ENCODE measurements at places on chromosomes 2 and 18.
A peak's percentile ranks its signal among the peaks of the same experiment; 100 is the strongest.

DNA sequence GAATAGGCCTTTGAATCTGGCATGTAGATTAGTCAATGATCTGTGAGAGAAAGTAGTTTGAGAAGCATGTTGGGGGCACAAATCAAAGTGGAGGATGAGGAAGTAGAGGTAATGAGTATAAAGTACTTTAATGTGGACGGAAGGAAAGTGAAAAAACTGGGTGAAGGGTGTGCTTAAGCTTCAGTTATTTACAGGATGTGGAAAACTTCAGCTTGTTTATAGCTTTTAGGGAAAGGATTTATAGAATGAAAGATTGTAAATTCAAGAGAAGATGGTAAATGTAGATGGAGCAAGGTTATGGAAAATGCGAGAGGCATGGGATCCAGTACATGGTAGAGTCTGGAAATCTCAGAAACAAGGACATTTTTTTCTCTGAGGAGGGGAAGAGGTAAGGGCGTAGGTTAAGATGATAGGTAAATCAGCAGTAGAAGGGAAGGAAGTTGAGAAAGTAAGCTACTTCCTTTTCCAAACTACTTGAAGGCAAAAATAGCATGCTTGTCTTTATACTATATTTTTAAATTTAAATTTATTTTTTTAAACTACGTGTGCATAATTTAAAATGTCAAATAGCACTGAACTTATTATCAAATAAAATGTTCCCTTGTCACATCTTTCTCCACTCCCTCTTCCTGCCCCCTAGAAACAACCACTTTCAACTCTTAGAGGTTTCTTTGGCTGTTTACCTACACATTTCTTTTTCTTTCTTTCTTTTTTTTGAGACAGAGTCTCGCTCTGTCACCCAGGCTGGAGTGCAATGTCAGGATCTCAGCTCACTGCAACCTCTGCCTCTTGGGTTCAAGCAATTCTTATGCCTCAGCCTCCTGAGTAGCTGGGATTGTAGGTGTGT, 8.5 kb downstream of the FAM117B start:
- no peak for DNase-seq

- DNase-seq, result no peak
Measured at GRCh38 chr2:27795868-27796277, 24.4 kb downstream of the MRPL33 start.

- peak; percentile 77 for DNase-seq
Measured at GRCh38 chr2:100416935-100417710, at the start of gene CHST10. Gene CHST10, minus strand, starts transcription at chr2:100417668. Its CDS starts 10,993 bp downstream, at chr2:100406675.

- no peak for DNase-seq
Measured at GRCh38 chr2:206993396-206993911, 54.1 kb downstream of the CPO start.

DNA sequence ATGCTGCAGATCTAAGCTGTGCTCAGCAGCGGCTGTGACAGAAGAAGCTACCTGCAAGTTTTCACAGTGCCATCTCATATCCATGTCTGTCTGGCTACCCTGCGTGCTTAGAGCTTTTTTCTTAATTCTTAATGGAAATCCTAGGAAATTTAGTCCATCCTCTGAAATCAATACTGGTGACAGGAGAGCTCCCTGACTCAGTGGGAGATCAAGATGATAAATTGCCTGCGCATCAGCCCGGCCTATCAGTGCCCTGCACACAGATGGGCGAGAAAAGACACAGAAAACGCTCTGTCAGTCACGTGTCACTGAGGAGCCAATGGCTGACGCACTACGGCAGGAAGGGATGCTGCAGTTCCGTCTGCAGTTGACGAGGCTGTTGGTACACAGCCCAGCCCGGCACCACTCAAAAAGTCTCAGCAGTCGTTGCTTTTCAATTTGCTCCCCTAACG, 819.6 kb upstream of the FSHR start:
- peak; percentile 46 for DNase-seq

GRCh38 chr2:73652348-73652747, 10.1 kb upstream of the NAT8 start:
- DNase-seq, result no peak

DNA sequence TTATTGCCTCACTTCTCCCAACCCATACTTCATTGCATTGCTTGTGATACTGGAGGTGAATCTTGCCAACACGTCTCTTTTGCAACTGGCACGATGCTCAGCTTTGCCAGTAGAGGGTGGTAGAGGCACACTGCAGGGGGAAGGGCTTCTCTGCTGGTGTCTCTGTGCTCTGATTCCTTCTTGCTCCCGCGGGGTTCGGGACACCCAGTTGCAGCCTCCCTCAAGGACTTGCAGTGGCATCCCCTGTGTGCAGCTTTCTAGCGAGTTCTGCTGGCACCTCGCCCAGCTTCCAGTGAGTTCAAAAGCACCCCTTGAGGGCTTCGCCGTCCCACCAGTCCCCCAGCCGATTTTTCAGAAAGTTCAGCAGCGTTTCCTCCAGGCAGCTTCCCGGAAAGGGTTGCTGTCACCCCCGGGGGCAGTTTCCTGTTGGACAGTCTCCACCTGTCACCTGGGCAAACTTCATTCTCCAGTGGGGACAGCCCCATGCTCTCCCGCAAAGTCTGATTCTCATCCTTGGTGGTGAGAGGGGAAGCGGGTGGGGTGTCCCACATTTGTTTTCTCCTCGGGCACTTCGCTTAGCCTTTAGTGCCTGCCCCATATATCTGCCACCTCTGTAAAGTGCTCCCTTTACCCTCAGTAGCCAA, 35.4 kb upstream of the EN1 start:
- peak; percentile 62 for DNase-seq

DNA sequence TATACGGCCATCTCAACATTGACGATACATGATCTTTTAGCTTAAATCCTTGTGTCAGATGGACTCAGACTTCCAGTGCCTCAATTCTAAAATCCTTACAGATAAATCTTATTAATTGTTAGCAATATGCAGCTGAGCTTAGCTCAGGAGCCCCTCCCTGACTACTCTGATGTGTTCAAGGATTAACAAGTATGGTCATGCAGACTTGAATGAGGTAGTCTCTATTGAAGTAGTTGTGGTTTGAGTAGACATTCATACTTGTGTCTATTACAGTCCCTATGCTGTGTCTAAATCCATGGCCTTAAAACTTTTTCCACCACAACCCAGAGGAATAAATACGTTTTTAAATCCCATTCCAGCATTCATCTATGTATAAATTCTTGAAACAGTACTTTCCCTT, 119.5 kb downstream of the NUP35 start:
- no peak for DNase-seq

DNA sequence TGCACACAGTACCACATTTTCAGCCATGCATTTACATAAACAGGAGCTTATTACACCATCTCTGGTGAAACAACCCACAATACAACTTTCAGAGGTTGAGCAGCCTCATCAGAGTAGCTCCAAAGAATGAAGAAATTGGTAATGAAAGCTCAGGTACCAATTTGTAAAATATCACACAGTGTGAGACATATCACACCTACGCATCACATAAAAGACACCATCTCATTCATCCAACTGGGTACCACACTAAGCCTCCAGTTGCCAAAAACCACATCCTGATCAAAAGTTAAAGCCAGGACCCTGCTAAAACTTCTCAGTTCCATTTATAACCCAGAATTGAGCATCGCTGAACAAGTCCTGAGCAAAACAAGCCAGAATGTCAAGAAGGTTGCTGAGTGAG, 4.6 kb downstream of the TMEM163 start:
- DNase-seq, result no peak

DNA sequence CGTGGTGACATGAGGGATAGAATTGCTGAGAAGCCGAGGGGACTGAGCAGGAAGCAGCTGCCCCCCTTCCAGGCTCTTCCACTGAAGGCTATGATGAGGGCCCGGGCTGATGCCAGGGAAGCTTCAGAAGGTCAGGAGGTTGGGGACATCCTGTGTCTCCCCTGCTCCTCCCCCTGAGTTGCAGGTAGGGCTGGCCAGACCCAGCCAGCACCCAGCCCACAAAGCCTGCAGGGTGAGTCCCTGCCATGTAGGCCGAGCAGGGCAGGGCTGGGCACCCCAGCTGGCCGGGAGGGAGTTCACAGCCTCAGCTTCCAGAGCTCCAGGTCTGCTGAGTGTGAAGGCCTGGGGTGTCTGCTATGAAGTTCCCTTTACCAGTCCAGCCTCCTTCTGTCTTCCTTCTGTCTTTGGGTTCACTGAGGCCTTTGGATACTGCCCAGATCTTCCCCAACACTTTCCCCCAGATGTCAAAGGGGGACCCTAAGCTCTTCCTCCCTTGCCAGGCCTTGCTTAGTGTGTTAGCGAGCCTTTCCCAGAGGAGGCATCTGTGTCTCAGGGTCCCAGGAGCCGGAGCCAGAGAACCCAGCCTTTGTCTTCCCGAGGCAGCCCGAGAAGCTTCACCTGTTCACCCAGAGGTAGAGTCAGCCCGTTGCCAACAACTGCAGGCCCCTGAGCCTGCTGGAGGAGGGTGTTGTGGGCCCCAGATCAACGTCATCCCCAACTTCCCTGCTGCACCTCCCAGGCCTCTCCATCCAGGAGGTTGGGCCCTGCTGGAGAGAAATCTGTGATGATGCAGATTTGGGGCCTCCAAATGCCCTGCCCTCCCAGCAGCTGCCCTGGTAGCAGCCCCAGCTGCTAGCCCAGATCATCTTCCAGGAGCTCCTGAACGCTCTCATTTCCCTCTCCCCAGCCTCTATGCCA, 3.6 kb upstream of the NCL start:
- no peak for DNase-seq

DNA sequence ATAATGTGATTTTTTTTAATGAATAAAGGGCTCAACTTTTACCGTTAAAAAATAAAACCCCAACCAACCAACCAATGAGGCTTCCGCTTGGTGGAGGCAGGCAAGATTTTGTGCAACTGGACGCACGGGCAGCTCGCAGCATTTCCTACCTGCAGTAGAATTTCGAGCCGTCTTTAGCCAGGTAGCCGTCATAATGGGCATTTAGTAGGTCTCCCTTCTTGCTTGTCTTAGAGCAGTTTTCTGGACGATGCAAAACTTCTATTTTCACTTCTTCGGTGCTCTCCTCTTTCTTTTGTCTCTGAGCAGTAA, 316 bp downstream of the FKBP7 start:
- no peak for DNase-seq

GRCh38 chr2:59888015-59888414, 665.4 kb downstream of the BCL11A start:
- DNase-seq, result peak; percentile 54

DNA sequence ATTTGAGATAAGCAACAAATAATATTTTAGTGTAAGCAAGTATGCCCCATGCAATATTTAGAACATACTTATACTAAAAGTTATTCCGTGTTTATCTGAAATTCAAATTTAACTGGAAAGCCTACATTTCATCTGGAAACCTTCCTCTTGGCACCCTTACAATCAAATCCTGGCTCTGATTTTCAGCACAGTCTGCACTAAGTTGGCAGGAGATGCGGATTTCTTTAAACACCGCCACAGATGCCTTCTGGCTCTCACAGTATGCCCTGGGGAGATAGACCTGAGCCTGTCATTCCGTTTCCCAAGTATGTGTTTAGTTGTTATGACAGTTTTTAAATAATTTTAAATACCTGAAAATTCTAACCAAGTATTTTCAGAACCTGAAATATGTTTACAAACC, 7.3 kb upstream of the MLPH start:
- no peak for DNase-seq

GRCh38 chr18:43883886-43884285, 606.6 kb upstream of the SYT4 start:
- no peak for DNase-seq

DNA sequence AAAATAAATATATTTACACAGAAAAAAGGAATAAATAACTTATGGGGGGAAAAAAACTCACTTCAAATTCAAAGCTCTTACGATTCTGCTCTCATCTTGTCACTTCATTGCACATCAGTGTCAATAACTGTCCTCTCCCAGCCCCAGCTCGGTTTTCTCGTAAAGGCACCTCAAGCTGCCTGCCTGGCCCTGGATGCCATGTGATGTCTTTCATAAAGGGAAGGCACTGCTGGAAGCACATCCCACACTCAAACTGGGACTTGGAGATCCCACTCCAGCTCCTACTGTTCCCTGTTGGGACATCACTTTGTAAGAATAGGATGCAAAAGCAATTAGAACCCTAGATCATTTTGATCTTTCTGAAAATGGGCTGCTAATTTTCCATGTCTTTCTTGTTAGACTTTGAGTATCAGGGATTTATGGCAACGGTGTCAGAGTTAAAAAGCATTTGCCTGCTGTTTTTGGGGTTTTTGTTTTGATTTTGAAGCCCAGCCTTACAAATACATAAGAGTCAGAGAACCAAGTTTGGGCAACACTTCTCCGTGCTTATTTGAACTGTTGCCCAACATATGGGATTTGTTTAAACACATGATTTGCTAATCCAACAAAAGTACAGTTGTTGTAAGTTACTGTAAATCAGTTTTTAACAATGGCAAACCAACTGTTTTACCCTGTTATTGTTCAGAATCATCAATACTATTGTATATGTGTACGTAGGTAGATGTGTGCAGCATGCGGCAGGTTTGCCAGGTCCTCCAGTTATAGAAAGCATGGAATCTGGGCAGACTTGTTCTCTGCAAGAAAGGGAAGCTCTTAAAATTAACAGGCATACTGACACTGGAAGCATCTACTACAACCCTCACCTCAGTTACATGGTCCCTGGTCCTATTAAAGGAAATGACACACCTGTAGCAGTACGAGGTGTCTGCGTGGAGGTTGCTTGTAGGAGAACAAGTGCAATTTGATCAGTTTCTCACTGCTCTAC, 20.6 kb downstream of the SERTAD2 start:
- no peak for DNase-seq

GRCh38 chr2:37916512-37917082, 8.5 kb upstream of the RMDN2 start:
- no peak for DNase-seq

DNA sequence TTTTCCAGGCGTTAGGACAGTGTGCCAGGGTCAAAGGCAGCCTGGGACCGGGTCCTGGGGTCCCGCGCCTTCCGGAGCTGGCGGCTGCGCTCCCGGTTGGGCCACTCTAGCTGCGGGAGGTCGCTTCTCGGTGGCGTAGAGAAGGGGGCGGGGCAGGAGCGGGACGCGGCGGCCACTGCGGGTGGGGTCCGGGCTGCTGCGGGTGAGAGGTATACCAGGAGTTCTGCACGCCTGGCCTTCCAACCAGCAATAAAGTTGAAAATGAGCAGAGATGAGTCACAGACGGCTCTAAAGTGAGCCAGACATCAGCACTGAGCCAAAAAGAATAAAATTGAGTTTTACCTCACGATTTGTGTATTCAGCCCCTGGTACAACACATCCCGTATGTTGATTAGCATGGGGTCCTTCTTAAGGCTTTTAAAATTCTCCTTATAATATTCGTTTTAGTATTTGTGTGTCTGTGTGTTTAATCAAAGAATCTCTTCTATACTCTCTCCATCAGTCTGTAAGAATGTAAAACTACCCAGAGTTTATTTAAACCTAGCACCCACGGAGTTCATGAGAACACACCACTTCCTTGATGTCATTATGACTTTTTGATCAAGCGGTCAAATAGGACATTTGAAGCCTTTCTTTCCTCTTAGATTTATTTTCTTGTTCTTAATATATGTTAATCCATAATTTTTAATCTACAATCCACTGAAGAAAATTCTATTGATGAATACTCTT, at the start of gene C1GALT1C1L:
Gene C1GALT1C1L, minus strand, starts transcription at position 108 of the 729 bp plus-strand sequence. Its CDS starts 107 bp downstream, at position 1.
- peak; percentile 53 for DNase-seq

GRCh38 chr2:126802774-126803433, 95.8 kb upstream of the TEX51 start:
- no peak for DNase-seq
